ENCODE measurements at places on chromosomes 5 and 9.

- no peak for DNase-seq
Measured at GRCh38 chr5:68304421-68305052, 89.0 kb downstream of the PIK3R1 start.

- DNase-seq = no peak
Measured at GRCh38 chr5:103177543-103177942, 57.4 kb downstream of the PPIP5K2 start.

DNA sequence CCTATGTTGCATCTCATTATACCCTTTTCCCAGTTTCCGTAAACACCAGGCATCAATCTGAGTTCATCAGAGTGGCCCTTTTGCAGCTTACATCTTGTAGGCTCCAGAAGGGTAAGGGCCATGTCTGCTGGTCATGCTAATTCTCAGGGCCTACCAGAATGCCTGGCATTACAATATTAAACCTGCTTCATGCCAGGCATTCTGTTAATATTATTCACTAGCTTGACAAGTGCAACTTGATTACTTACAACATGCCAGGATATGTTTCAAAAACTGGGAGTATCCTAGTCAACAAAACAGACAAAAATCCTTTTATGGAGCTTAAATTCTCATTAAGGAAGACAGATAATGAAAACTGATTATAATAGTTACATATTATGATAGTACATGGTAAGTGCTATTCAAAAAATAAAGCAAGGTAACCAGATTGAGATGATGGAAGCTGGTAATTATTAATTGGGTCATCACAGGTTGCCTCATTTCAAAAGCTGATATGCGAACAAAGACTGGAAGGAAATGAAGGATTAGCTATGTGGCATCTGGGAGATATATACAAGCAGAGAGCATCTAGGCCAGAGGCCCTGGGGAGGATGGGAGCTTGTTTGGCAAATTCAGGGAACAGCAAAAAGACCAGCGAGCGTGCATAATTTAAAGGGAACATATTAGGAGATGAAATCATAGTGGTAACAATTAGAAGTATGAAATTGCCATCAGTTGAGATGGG, 406.3 kb downstream of the DMRT2 start:
- DNase-seq = no peak

DNA sequence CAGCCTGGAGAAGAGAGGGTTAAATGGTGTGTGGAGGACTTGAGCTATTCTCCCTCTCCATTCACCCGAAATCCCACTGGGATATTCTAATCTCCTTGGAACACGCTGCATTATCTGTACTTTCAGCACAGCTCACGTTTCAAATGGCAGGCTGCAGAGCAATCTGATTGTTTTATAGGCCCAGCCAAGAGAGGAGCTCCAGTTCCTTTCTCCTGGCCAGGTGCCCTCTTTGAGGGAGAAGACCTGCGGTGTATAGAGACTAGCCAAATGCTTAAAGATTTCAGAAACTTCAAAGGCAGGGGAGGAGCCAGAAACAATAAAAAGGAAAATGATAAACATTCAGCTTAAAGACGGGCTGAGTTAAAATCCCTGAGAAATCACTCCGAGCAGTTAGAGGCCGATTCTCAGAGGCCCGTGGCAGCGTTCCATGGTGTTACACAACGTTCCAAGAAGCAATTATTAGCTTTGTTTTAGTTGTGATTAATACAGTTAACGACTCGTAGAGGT, 564.0 kb upstream of the KLF4 start:
- DNase-seq = no peak

GRCh38 chr5:5615569-5615968, 193.1 kb downstream of the ICE1 start:
- no peak for DNase-seq

- no peak for DNase-seq
Measured at GRCh38 chr9:97767891-97768290, 70.8 kb upstream of the XPA start.

DNA sequence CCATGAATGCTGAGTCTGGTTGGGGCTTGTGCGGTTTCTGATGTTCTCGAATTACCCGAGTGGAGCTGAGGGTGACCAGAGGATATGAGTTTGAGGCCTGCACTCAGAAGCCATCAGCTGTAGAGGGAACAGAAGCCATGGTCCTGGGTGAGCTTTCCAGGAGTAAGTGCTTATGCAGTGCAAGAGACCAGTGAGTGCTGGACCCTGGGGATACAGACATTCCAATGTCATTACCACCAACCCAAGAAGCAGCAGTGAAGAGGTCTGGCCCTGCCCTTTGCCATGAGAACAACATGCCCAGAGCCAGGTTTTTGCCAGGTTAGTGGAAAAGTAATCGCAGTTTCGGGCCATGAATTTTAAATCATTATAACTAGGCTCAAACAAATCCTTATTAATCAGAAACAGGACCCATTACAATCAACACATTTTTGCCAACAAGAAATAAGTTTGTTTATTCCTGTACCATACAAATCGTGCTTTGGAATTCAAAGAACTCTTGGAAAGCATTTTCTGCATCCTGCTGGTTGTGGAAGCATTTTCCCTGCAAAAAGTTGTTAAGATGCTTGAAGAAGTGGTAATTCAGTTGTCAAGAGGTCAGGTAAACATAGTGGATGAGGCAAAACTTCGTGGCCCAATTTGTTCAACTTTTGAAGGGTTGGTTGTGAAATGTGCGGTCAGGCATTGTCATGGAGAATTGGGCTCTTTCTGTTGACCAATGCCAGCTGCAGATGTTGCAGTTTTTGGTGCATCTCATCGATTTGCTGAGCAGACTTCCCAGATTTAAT, 154.6 kb downstream of the SYK start:
- no peak for DNase-seq

DNA sequence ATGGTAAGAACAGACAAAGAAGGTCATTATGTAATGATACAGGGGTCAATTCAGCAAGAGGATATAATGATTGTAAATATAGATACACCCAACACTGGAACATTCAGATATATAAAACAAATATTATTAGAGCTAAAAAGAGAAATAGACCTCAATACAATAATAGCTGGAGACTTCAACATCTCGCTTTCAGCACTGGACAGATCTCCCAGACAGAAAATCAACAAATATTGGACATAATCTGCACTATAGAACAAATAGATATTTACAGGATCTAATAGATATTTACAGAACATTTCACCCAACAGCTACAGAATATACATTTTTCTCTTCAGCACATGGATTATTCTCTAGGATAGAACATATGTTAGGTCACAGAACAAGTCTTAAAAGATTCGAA, 190.6 kb upstream of the RFX3 start:
- no peak for DNase-seq

DNA sequence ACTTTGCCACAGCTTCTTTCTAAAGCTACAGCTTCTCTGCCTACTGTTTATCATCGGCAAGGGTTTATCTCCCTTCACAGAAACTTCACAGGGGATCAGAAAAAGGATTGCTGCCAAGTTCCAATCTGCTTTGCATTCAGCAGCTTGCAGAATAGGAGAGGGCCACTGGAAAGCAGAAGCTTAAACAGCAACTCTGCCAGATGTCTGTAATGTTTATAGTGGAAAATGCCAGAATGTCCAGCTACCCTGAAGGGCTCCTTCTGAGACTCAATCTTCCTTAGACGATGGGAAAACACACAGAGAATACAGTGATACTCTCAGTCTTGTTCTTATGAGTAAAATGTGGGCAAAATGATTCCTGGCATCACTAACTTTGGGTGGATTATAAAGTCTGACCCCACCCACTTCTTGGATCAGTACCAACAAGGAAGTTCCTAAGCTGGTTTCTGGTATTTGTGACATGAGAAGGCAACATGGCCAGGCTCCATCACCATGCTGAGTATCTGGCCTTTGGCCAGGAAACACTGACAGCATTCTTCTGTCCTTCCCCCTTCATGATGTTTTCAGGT, 19.0 kb downstream of the STOM start:
- peak; percentile 28 for DNase-seq
